ENCODE measurements at places on chromosomes 7 and 10.

- no peak for DNase-seq
Observed at GRCh38 chr10:69446650-69447151, 4.6 kb upstream of the TSPAN15 start.

GRCh38 chr10:36469585-36469984, 655.8 kb upstream of the ANKRD30A start:
- no peak for DNase-seq

DNA sequence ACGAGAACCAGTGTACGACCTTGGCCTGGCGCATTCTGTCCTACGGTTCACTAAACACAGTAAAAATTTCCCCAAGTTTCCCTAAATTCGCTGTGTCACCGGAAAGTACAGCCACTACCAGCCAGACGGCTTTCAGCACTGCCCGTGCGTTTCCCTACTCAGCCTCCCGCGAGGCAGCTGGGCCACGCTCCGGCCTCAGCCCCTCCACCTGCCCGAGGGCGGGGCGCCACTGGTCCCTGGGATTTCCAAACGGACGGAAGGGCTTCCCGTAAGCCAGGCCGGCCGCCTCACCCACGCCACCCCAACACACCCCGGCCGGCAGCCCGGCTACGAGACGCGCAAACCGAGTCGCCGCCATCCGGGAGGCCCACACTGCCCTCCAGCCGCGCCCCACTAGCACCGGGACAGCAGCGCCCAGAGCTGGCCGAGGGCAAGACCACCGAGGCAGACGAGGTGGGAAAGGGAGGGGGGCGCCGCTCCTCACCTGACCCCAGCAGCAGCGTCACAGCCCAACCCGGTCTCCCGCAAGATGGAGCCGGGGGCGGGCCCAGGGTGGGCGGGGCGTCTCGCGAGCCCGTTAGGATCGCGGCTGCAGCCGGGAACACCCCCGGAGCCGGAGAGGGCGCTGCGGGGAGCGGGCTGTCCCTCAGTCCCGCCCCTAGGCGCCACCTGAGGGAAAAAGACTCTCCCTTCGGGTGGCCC, at the start of gene ANXA7:
ANXA7 (minus strand) TSS at position 531 of the 702 bp plus-strand sequence. CDS start 13,202 bp downstream, outside the sequence.
- DNase-seq, result peak; percentile 72

DNA sequence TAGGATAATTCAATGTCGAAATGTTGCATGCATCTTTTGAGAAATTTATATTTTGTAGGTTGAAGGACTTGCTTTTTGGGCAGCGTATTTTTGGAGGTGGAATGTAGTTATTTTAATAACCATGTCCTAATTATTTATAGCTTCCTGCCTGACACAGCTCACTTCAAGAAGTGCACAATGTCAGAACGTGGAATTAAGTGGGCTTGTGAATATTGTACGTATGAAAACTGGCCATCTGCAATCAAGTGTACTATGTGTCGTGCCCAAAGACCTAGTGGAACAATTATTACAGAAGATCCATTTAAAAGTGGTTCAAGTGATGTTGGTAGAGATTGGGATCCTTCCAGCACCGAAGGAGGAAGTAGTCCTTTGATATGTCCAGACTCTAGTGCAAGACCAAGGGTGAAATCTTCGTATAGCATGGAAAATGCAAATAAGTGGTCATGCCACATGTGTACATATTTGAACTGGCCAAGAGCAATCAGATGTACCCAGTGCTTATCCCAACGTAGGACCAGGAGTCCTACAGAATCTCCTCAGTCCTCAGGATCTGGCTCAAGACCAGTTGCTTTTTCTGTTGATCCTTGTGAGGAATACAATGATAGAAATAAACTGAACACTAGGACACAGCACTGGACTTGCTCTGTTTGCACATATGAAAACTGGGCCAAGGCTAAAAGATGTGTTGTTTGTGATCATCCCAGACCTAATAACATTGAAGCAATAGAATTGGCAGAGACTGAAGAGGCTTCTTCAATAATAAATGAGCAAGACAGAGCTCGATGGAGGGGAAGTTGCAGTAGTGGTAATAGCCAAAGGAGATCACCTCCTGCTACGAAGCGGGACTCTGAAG, 620 bp downstream of the ZRANB1 start:
- DNase-seq, result no peak

DNA sequence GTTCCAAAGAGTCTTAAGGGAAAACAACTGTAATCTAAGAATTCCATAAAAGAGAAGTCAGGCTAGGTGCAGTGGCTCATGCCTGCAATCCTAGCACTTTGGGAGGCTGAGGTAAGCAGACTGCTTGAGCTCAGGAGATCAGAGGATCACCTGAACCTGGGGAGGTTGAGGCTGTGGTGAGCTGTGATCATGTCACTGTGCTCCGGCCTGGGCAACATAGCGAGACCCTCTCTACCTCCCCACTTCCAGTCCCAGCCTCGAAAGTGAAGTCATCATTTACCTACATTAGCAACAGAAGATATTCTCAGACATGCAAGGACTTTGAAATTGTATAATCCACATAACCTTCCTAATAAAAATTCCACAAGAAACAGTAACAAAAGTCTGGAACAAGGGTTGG, 129.8 kb upstream of the DNAJB12 start:
- DNase-seq, result no peak

DNA sequence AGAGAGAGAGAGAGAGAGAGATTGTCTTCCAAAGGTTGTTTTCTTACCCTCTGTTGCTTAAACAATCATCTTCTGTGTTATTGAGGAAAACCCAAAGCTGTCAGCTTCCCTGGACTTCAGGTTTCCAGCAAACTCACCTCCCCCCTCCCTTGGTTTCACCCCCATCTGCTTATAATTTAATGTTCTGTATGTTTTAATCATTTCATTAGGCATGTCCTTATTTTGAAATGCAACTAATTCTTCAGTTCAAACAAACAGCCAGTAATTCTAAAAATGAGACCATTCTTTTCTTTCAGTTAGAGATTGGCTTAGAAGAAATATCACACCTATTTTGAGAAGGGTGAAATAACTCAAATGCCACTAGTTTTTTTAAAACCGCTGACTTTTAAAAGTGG, 102.9 kb downstream of the FAM204A start:
- DNase-seq, result no peak

GRCh38 chr7:91280604-91281003, 16.4 kb downstream of the FZD1 start:
- DNase-seq, result no peak

DNA sequence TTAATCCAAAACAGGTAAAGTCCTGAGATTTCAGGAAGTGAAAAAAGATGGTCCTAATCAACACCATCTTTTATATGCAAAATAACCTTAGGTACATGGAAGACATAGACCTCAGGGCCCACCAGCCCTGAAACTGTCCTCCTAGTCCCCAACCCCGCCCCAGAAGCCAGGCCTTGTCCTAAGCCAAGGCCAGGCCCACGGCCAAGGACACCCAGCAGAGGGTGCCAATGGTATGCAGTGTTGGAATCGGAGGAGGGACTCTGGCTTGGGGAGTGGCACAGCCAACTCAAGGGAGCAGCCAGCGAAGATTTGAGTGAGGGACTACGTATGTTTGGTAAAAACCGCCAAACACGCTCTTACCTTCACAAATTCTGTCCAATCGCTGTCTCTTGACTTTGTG, 96.7 kb downstream of the ZRANB1 start:
- DNase-seq, result no peak

- no peak for DNase-seq
Observed at GRCh38 chr7:23938937-23939552, 229.0 kb downstream of the STK31 start.

GRCh38 chr7:22806752-22807151, 15.9 kb downstream of the TOMM7 start:
- DNase-seq, result no peak

DNA sequence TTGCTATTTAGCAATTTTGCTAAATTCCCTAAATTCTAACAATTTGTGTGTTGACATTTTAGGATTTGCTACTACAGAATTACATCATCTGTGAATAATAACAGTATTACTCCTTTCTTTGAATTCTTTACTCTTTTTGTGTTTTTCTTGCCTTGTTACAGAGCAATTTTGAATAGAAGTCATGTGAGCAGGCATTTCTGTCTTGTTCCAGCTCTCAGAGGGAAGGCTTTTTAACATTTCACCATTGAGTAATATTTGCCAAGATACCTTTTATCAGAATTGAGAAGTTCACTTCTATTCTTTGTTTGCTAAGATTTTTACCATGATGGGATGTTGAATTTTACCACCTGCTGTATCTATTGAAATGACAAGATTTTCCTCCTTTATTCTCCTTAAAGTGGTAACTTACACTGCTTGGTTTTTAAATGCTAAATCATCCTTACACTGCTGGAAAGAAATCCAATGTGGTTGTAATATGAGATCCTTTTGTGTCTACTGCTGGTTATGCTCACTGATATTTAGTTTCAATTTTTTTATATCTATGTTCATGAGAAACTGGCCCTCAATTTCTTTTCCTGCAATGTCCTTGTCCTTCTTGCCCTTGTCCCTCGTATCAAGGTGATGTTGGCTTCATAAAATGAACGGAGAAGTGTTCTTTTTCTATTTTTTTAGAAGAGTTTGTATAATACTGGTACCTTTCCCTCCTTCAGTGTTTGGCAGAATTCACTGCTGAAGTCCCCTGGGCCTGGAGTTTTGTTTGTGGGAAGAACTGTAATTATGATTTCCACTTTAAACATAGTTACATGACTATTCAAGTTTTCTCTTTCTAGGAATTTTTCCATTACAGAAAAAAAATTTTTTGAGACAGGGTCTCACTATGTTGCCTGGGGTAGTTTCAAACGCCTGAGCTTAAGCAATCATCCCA, 50.3 kb upstream of the ATP6V0A4 start:
- DNase-seq, result no peak

- DNase-seq, result no peak
Observed at GRCh38 chr10:71438761-71439160, 42.0 kb downstream of the CDH23 start.

DNA sequence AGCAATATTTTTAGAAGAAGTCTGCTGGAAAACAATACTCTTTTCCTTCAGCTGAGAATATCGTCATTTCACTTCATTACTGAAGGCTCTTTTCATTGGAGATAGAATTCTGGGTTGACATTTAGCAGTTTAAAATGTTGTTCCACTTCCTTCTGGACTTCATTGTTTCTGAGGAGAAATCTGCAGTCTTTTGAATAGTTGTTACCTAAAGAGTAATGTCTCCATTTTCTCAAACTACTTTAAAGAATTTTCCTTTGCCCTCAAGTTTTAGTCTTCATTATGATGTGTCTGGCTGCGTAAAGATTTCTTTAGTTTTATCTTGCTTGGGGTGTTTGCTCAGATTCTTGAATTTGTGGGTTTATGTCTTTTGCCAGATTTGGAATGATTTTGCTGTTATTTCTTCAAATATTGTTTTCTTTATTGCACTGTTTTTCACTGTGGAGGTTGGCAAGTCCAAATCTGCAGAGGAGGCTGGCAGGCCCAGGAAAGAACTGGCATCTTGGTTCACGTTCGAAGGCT, 136.3 kb downstream of the DNAJB6 start:
- DNase-seq, result no peak

DNA sequence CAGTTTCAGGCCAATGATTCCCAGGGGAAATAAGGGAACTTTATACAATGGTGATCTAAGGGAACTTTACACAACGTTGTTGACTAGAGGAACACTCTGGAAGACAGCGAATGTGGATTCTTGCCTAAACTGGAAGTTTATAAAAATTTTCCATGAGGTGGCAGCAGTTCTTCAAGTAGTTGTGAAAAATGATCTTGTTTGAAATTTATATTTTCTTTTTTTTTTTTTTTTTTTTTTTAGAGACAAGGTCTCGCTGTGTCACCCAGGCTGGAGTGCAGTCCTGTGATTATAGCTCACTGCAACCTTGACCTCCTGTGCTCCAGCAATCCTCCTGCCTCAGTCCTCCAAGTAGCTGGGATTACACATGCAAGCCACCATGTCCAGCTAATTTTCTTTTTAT, 32.1 kb upstream of the GTF2I start:
- DNase-seq, result no peak

Data from cortex of kidney (tissue), 1 donor.